Thoracic aorta endothelial cell (primary cell): ENCODE measurements at places on chromosomes 1 and 21. TPM values are rescaled to one million over a fixed set of nuclear protein-coding genes. Genes with fewer than 3 reads are reported as not detected.

PROK1 gene
- total RNA-seq, result not detected in 2 replicates

SPATA1 gene
- 0.36 and 1.1 TPM in 2 replicates for total RNA-seq

OR2W3 gene
- total RNA-seq, result not detected in 2 replicates

GAS5 gene
- 362 and 423 TPM in 2 replicates for total RNA-seq

SETD4 gene
- 18.4 and 22.5 TPM in 2 replicates for total RNA-seq

CGN gene
- total RNA-seq, result 0.93 and 1.7 TPM in 2 replicates

DCDC2B gene
- total RNA-seq, result not detected in 2 replicates

CCDC185 gene
- not detected in 2 replicates for total RNA-seq
